ENCODE measurements at places on chromosomes 13 and 19.

GRCh38 chr19:51422053-51422448 is 4.6 kb upstream of the SIGLEC10 start:
- peak; percentile 10 for DNase-seq

- DNase-seq, result no peak
Measured at GRCh38 chr19:52673014-52673413, 34.9 kb upstream of the ZNF83 start.

GRCh38 chr13:106515635-106516254 is 19.7 kb downstream of the EFNB2 start:
- no peak for DNase-seq

DNA sequence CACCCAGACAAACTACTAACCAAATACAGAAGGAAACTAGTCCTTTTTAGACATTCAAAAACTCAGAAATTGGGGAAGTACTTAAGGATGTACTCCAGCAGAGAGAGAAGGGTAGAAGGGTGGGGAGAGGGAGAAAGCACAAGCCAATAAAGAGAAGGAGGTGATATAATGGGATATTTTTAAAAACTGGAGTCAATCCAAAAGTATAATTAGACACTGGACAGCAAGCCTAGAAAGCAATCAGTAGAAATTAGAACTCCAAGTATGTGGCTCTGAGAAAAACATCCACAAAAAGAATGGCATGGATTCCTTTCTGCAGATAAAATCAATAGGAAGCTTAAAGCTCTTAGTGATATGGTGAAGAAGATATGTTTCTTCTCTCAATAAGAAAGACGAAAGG is 55.8 kb downstream of the PEPD start:
- no peak for DNase-seq

DNA sequence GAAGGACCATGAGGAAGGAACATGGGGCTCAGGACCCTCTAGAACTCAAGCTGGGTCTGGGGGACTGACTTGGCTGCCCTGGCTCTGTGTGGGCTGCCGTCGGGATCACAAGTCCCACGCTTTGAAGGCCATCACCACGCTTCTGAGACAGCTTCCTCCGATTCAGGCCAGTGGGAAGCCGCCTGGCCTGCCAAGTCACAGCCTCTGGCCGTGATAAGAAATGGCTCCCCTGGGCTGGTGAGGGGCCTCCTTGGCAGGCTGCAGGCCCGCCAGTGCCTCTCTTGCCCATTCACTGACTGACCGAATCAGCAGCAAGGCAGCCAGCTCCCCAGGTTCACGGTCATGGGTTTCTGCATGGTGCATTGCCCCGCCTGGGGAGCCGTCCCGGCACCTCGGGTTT is 48.8 kb downstream of the COMP start:
- no peak for DNase-seq

DNA sequence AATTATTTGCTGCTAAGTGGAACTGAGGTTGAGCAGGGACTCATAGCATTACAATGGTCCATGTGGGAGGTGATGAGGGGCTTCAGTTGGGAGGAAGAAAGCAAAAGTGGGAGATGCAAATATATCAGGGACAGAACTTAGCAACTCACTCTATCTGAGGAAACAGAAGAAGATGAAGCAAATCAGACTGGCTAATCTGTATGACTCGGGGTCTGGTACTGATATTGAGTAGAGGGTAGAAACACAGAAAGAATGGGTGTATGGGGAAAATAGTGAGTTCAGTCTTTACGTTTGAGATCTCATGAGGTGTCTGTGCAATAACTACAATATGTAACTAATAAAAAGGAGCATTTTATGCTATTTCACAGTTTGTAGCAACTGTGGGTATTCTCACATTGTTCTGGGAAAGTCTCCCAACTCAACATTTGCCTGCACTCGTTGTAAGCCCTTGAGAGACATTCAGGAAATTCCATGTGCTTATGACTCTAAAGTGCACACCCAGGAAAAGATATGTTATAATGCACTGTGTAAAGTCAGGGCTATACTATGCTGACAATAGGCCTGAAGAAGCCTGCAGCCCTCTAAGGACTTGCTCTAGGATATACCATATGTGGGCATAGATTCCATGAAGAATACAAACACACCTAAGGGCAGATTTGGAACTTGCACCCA is 183.5 kb downstream of the SPRY2 start:
- DNase-seq, result no peak

DNA sequence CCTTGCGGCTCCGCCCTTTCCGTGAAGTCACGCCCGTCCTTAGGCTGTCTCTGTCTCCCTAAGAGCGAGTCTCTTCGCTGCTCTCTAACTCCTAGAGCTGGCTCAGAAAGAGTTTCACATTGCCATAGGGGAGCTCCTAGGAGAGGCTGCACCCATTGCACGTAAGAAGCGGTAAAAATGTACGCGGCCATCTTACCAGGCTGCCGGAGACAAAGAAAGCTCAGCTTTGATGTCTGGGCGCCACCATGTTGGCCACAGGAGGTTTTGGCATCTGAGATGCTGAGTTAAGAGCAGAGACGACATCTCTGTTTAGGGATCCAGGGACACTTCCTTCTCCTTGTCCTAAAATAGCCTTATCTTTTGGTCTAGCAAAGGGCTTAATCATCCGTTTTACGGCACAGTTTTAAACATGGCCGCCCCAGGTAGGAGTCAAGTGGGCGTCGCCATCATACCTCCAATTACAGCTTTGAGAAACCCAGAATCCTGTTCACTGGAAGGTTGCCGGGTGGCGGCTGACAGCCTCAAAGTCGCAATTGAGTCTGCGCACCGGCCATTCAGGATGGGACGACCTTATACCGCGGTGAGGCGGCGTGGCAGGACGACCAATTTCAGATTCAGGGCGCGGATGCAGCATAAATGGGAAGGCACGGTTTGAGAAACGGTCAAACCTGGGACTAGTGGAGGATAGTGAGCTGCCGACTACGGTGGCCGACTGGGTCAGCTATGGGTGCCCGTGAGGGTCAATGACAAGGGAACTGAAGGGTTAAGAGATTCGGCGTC is at the start of gene ZNF793:
Gene ZNF793 (plus strand): TSS at position 553 of the 780 bp plus-strand sequence. CDS start 16,501 bp downstream, outside the sequence.
- peak; percentile 29 for DNase-seq

- no peak for DNase-seq
Measured at GRCh38 chr13:53143757-53144339, 115.2 kb downstream of the OLFM4 start.

GRCh38 chr19:16476401-16476800 is 4.6 kb upstream of the EPS15L1 start:
- DNase-seq, result no peak

- DNase-seq, result no peak
Measured at GRCh38 chr13:95258619-95259194, 42.5 kb downstream of the ABCC4 start.

- no peak for DNase-seq
Measured at GRCh38 chr13:103140001-103140671, 73.9 kb upstream of the SLC10A2 start.

- no peak for DNase-seq
Measured at GRCh38 chr19:45821103-45821521, 6.0 kb upstream of the RSPH6A start.

GRCh38 chr19:32865326-32865725 is 4.2 kb downstream of the SLC7A9 start:
- DNase-seq, result no peak

DNA sequence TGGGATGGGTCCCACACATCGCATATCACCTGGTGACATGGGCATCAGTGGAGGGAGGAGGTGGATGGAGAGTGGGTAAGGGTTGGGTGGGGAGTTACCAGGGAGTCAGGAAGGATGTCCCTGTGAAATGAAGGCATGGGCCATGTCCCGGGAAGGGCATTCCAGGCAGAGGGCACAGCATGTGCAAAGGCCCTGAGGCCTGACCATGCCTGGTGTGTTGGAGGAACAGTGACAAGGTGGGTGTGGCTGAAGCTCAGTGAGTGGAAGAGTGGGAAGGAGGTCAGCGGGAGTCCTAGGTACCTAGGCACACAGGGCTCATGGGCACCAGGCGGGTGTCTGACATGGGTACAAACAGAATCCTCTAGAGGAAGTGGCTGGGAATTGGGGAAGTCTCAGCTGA is 11.0 kb upstream of the COLGALT1 start:
- DNase-seq, result no peak

DNA sequence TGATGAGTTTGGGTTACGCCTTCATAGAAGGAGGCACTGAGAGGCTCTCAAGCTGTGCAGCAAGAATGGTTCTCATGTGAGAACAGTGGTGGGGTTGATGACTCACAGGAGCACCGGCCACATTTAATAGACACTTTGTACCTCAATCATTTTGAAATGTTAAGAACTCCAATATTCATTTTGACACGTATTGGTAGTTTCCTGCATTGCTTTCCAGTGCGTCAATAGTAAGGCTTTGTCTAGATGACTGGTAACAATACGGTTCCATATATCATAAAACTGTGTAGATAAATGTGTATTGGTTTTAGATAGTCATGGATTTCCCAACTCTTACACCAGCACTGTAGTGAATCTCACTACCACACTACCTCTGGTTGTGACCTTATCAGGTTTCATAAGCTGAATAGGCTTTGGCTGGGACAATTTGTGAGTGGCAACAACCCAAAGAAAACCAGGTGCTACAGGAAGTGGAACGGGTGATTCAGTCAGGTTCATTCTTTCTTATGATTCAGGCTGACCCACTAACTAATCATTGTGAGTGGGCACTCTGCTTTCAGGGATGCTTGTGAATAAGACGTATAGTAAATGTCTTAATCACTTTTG is 362.6 kb downstream of the KLF5 start:
- DNase-seq, result no peak

- DNase-seq, result no peak
Measured at GRCh38 chr19:41186971-41187883, 5.8 kb upstream of the CYP2S1 start.
